ENCODE measurements at places on chromosomes 7 and 10. TPM values are rescaled to one million over a fixed set of nuclear protein-coding genes. Genes with fewer than 3 reads are reported as not detected.

ANKRD61 gene
- total RNA-seq = 0.26 TPM

WIPF3 gene
- 0.33 TPM for total RNA-seq

PRPS1L1 gene
- not detected for total RNA-seq

SMKR1 gene
- 0.51 TPM for total RNA-seq

Data from fibroblast of lung (primary cell).